Endothelial cell of umbilical vein (primary cell): ENCODE measurements at places on chromosomes 3 and 15.

GRCh38 chr15:97470417-97470816 is 490.1 kb upstream of the ARRDC4 start:
- DNase-seq = no peak

- DNase-seq = no peak
These were observed 338.4 kb downstream of the FHIT start for GRCh38 chr3:60912876-60913275.

DNA sequence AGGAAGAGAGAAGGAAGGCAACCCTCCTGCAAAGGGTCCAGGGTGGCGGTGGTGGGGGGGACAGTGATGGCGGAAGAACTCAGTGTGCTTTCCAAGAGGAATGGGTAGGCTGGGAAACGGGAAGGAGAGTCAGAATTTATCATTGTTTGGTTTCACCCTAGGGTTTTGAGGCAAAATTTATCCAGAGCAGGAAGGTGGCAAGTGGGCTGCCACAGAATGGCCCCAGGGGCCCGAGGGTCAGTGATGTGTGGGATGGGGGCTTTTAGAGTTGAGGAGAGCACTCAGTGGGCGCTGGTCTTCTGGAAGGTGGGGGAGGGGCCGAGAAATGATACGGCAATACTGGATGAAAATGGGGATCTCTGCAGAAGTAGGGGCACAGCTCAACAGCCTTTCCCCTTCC is 581 bp downstream of the FAM131A start:
- DNase-seq = no peak

GRCh38 chr15:78087951-78088772 is 4.2 kb upstream of the SH2D7 start:
- DNase-seq = no peak

DNA sequence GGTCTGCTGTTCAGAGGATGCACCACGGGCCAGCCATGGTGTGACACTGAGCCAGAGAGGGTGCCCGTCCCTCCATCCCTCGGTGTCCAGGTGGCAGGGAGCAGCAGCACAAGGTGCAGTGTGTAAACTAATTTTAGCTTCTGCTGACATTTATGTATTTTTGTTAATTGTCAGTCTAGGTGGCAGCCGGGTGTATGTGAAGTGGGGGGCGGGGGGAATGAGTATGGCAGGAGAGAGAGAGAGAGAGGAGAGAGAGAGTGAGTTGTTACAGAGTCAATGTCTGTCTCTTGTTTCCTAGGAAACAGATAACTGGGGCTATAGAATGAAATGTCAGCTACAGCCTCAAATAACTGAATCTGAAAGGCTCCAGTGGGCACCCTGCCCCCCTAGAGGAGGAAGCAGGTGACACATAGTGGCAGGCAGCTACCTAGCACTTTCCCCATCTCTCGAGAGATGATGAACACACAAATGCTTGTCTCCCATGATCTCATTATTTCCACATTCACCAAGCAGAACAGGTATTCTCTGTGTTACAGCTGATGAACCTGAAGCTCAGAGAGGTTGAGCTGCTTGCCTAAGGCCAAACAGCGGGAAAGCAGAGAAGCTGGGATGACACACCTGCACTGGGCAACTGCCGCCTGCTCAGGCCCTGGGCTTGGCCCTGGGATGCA is 24.7 kb downstream of the RASGRF1 start:
- no peak for DNase-seq
